H9 (cell line): ENCODE measurements at places on chromosomes 7 and 10. TPM values are rescaled to one million over a fixed set of nuclear protein-coding genes. Genes with fewer than 3 reads are reported as not detected.

- no peak for DNase-seq
Observed at GRCh38 chr10:102196893-102197292, 29.2 kb upstream of the ELOVL3 start.

DNA sequence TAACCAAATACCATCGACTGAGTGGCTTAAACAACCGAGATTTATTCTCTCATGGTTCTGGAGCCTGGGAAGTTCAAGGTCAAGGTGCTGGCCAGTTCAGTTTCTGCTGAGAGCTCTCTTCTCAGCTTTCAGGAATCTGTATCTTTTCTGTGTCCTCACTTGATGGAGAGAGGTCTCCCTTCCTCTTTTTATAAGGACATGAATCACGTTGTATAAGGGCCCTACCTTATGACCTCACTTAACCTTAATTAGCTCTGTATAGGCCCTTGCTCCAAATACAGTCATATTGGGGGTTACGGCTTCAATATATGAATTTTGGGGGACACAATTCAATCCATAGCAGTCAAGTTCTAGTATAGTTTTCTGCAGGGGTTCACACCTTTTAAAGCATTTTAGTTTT is 135.2 kb upstream of the ADO start:
- DNase-seq, result no peak

- no peak for DNase-seq
Observed at GRCh38 chr7:45919993-45920459, 1.0 kb downstream of the IGFBP3 start.

GRCh38 chr10:29472301-29473086 is 162.3 kb downstream of the SVIL start:
- DNase-seq, result no peak

DNA sequence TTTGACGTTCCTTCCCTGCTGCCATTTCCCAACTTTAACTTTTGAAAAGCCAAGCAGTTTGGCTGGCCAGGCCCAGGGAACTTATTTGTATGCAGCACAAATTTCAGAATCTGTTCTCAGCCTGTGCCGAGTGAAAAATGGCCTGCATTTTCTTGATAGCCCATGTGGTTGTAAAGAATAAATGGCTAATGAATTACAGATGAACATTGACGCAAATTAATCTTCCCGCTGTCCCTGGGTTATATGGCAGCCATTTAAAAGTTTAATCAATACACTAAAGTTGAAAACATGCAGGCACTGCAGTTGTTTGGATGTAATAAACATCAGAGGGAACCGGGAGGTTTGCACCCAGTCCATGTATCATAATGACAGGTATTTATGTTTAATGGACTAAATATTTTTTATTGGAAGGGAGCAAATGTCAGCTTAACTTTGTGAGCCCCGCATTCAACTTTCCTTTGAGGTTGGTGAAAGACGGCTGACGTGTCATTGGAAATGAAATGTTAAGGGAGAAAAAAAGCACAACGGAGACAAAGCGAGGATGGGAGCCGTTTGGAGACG is 1092.4 kb downstream of the LRMDA start:
- no peak for DNase-seq

MMRN2 gene
- 1.0 and 1.4 TPM in 2 replicates for total RNA-seq

SLC26A5 gene
- total RNA-seq, result 0.11 TPM in 1 of 2 replicates, not detected in the other

AP5Z1 gene
- 38.3 and 39.2 TPM in 2 replicates for total RNA-seq
